ENCODE measurements at places on chromosomes 7 and 10.

DNA sequence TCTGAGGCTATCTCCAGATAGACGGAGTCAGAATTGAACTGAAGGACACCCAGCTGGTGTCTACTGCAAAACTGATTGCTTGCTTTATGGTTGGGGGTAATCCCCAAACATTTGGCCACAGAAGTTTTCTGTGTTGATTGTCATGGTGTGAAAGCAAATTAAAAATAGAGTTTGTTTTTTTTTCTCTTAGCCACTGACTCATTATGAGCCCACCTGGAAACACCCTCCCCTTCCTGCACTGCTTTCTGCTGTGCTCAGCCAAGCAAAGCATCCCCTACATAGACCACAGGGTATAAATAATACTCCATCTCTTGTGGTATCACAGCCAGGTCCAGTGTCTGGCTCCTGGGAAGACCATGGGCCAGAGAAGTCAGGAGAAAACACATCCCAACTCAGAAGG is 6.5 kb upstream of the VWC2 start:
- no peak for DNase-seq

DNA sequence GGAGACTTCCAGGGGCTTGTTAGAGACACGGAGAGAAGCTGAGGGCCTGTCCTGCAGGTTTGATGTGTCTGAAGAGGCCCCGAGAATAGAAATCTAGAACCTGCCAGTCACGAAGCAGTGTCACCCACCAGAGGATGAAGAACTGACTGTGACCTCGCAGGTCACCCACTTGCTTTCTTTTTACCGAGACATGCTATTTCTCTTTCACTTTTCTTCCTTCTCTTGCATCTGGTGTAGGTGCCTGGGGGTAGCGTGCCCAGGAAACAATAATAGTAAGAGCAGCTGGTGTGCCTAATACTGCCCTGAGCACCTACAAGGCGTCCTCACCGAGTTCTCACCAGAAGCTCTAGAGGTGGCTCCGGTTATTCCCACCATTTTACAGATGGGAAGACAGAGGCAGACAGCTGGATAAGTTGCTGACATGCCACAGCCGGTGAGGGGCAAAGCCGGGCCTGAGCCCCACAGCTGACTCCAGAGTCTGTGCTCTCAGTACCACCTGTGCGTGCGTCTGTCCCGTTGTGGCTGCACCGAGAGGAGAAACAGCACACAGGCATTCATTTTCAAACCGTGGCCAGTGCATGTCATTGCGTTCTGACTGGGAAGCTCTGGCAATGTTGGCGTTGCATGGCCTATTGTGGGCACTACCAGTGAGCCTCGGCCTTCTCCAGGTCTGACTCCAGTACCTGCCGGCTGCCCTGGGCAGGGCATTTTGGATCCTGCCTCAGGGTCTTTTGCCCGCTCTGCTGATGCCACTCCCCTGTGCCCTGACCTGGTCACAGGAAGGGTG is 7.8 kb downstream of the CHST3 start:
- DNase-seq = no peak

- DNase-seq = no peak
Observed at GRCh38 chr7:115435178-115435577, 513.3 kb downstream of the MDFIC start.

GRCh38 chr10:69345890-69346474 is 67.7 kb downstream of the HK1 start:
- no peak for DNase-seq

- no peak for DNase-seq
Observed at GRCh38 chr7:266851-267840, 22.8 kb upstream of the FOXL3 start.

DNA sequence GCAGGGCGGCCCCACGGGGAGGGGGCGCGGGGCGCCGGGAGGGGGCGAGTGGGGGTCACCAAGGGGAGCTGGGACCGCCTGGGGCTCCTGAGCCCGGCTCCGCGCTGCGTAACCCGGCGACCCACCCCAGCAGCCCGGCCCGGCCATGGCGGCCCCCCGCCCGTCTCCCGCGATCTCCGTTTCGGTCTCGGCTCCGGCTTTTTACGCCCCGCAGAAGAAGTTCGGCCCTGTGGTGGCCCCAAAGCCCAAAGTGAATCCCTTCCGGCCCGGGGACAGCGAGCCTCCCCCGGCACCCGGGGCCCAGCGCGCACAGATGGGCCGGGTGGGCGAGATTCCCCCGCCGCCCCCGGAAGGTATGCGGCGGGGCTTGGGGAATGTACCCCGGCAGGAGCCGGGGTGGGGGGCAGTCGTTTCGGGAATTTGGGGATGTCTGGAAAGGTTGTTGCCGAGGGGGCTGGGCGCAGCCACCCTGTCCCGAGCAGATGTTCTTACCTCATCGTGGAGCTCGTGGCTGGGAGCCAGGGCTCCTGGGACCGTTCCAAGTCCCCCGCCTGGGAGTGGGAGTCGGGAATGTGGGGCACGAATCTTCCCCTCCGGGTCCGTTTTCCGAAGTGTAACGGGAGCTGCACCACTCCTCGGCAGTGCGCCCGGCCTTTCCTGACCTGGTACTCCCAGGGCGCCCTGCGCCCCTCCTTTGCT is 431 bp downstream of the ZYX start:
- DNase-seq = no peak

DNA sequence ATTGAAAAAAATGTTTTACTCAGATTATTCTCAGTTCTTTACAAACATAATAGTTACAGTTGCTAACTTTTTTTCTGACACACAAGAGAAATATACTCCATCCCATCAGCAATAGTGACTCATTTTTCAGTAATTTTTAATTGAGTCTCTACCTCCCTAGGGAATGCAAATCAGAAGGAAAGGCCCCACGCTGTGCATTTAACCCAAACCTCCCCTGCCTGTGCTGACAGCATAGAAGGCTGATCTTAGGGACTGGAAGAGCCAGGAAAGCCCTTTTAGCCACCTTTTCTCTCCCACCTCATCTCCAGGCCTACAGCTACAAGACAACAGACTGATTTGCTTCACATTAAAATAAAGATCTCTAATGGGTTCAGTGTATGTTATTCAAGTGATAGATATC is 24.7 kb upstream of the PIK3CG start:
- no peak for DNase-seq

GRCh38 chr7:140689199-140690152 is 7.0 kb upstream of the NDUFB2 start:
- DNase-seq = no peak

DNA sequence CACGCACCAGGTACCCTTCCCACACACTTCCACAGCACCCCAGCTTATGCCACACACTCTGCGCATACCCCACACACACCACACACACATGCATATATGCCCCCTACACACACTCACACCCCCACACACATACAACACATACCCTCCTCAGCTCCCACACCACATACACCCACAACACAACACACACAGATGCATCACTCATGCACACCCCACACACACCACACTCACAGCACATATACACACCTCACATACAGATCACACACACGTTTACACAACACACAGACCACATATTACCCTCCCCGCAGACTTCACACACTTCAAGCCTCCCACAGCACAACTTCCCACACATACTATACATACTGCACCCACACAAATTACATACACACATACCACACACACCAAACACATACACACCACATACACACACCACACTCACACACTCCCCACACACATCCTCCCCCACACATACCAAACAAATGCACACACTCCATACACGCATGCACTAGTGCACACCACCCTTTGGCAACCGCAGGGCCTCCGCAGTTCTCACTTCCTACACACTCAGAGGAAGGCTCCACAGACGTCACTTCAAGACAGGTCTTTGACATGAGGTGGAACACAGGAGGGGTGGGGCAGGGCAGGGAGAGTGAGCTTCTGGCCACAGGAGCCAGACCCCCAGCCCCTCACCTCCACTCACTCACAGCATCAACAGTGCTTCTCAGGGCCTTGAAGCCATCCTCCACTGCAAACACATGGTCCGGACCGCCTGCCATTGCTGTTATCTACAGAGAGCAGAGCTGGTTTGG is 18.5 kb upstream of the ANTXRL start:
- no peak for DNase-seq

GRCh38 chr10:1173091-1173490 is 116.9 kb downstream of the WDR37 start:
- no peak for DNase-seq

DNA sequence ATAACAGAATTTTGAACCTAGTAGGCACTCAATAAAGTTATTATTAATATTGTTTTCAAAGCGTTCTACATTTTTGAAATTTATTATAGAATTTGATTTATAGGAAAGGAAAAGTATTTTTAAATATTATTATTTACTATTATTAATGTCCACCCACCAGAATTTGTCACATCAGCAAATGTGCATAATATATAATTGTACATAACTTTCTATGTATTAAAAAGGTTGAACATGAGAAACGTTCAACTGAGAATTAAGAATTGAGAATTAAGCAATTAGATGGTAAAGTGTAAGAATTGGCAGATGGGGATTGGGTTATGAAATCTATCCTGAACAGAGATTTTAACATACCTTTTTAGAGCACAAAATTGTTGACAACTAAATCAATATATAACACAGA is 129.8 kb downstream of the PTN start:
- no peak for DNase-seq

DNA sequence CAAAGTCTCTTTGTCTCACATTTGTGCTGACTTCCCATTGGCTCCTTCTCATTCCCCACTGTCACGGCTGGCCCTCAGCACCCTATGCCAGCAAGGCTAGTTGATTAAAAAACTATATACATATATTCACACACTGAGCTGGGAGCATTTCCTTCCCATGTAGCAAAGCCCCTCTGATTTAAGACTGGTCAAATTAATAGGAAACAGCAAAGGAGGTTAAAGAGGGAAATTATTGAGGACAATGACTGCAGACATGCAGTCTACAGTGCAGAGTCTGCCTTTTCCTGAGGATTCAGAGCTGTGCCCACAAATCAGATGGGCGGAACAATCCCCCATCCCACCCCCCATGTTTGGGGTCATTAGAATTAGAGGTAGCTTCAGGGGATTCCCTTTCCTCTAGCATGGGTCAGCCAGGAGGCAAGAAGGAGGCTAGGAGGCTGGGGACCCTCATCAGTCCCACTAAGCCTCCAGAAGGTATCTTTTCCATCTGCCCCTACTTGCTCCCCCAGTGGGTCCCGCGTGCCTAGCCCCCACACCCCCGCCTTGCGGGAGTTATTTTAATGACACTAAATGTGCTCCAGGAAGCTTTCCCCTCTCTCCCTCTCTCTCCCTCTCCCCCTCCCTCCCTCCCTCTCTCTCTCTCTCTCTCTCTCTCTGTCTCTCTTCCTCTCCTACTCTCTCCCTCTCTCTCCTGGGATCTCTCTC is 9.8 kb upstream of the DLX6 start:
- DNase-seq = no peak

DNA sequence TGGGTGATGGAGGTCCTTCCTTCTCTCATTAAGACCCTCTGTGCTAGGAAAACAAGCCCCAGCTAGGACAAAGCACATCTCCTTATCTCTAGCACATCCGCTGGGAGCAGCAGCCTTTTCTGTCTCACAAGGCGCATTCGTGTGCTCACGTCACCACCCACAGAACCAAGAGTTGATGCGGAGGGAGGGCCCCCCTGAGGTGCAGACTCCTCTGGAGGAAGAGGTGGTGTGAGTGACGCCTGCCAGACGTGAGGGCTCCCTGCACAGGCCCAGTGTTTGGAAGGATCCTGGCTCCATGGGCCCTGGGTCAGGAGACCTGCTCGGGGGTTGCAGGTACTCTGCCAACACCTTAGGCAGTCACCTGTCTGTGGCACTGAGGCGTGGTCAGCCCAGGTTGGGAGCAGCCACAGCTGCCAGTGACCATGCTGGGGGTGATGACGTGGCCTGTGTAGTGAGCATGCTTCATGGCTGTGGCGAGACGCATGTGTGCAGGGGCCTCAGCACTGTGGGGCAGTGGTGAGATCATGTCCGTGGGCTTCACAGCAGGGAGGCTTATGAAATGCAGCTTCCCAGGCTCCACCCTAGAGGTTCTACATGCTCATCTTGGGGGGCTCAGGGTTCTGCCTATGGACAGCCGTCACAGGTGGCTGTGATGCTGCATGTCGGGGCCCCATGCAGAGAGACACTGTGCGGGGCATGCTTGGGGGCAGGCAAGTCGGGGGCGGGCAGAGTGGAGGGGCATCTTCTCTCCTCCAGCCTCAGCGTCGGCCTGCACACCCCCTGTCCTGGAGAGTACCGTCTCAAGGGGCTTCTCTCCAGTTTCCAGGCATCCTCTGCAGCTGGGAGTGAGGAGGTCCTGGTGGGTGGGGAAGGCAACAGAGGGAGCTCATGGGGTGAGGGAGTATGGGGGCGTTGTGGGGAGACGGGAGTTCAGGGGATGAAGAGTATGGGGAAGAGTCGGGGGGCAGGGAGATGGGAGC is 56.2 kb upstream of the DPYSL4 start:
- DNase-seq = no peak

GRCh38 chr10:84392181-84392580 is 63.8 kb downstream of the CCSER2 start:
- no peak for DNase-seq

DNA sequence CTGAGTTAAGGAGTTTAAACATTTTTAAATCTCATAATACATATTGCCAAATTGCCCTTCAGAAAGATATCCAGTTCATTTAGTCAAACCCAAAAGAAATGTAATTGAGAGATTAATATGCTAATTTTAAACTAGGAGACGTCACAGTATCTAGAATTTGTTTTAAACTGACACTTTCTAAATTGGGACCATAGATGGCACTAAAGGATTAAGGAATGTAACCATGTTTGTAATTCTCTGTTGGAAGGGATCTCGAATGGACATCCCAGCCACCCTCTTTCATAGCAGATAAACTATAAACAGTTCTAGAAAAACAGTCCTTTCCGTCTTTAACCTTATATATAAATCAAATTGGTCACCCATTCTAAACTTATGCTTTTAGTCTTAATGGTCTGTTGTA is 30.0 kb upstream of the SAMD9L start:
- no peak for DNase-seq

GRCh38 chr7:82594665-82595064 is 151.1 kb upstream of the CACNA2D1 start:
- DNase-seq = no peak

DNA sequence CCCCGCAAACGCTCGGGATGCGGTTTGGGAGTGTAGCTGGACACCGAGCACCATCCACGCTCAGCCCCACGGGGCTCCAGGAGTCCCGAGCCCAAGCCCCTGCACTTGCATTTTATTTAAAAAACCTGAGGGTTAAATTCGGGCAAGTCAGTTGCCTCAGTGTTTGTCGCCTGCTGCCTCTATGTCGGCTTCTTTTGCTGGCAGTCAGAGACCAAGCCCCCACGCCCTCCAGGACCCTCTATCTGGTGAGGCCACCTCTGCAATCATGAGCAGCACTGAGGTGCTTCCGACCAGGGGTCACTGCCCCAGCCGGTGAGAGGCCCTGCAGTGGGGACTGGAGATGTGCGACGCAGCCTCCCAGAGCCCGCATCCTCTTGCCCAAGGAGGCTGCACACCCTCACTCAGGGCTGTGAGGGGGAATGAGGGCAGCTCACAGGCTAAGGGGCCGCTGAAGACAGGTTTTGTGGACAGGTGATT is 13.3 kb upstream of the ZNF273 start:
- no peak for DNase-seq

- no peak for DNase-seq
Observed at GRCh38 chr7:64874114-64874513, 29.0 kb upstream of the ZNF273 start.

All from stimulated activated CD8-positive, alpha-beta memory T cell treated with anti-CD3 and anti-CD28 coated beads, Interleukin-15, amount 100 ng/mL, for 24 hours (primary cell).